Activated effector memory CD4-positive, alpha-beta T cell treated with Interleukin-2 at 50 U/mL for 16 hours (primary cell): ENCODE measurements at places on chromosomes 5 and 9.

DNA sequence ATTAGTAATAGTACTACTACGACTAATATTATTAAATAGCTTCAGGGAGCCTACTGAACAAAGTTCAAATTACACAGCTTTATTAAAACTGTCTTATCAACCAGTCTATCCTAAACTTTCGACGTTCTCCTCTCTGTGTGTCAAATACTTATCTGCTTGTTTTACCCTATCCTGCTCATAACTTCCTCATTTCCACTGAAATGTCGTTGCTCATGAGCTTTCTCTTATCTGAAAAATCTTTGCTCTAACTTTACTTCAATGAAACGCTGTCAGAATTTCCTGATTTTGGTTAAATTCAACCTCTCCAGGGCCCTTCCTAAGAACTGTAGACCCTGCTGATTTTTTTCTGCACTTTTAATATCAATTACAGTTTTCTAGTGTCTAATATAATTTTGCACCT lies 1431.0 kb upstream of the WWC1 start:
- DNase-seq: no peak

DNA sequence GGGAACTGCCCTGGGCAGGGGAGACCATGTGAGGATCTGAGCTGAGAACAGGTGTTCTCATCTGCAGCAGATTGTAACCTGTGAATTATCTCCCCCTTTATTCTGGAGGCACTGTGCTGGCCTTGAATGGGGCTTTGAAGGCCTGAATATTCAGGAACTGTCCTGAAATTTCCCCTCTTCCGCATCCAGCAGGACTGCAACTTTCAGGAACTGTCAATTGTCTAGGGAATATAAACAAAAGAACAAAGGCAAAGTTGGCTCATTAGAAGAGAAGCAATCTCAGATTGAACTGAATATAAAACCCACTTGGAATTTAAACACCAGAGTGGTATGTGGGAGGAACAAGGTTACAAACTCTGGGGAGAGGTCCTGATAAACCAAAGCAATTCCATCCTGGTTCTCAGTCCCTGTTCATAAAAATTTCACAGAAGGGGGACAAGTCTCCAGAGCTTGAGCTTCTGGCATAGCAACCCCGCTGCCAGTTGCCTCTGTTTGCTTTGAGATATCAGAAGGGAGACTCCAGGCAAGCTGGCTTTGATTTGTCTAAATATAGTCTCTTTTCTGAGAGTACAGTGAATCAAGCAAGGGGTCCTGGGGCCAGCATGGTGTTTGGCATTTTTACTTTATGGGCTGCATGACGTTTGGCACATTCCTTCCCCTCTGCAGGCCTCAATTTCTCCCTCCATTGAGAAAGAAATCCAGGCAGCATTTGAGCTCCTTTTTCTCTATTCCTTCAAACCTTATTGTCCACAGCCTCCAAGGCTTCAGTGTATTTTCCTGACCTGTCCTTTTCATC lies 47.5 kb downstream of the ADRB2 start:
- no peak for DNase-seq

DNA sequence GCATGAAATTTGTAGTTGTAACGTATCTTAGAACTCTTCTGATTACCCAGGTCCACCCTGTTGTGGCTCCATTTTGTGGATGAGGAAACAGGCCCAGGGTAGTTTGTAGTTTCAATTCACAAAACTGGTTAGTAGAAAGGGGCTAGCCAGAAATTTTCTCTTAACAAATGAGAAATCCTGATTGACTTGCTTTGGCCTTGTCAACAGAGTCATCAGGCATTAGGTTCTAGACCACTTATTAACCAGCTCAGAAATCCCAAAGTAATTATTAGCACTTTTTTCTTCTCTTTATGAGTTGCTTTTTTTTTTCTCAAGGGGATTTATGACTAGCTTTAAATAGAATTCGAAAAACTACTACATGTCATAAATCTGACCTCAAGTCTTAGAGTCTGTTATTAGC lies 160.2 kb downstream of the SH3GL2 start:
- no peak for DNase-seq

DNA sequence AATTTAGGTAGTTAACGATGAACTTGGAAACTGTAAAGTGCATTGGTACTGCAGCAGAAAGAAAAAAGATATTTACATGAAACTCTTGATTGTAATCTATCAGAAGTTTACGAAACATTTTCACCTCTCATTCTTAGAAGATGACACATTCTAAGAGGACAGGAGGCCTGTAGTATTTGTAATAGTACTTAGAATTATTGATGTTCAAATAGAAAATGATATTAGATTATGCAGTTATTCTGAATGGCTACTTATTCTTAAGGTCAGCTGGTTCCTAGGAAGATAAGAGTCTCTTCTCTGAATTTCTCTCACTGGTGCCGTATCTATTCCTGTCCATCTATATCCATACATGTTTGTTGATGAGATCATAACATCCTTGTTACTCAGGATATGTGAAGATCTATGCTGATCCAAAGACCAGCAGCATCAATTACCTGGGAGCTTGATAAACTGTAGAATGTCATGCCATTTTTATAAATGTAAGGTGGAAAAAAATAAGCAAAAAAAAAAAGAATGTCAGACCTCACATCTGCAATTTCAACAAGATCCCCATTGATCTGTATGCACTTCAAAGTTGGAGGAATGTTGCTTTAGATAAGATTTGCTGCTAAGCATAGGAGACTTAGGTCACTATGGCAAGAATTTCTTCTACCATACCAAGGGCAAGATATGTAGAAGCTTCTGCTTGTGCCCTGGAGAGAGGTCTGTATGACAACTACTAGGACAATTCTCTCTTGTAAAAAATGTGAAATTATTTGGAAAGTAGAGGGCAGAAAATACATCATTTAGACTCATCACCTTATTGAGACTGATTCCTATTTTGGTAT lies 42.4 kb upstream of the RICTOR start:
- no peak for DNase-seq

- no peak for DNase-seq
These were observed 1.6 kb downstream of the NREP start for GRCh38 chr5:111755345-111755941.

DNA sequence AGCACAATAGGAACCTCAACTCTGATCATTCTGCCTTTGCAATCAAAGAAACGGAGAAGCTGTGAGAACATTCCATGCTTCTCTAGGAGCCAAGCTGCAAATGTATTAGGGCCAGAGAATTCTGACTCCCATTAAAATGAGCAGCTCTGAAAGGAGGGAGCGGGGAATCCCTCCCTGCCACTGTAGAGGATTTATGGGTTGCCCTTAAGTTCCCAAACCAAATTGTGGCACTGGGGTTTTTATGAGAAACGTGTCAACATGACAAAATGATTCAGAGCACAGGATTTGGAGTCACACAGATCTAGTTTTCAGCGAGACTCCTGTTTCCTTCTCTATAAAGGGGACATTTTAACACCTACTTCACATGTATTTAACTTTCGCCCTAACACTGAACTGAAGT lies 1.8 kb downstream of the IL6ST start:
- DNase-seq: no peak

GRCh38 chr9:99962680-99963261 lies 56.3 kb downstream of the STX17 start:
- DNase-seq: no peak

GRCh38 chr9:108831496-108832178 lies 24.1 kb downstream of the ACTL7B start:
- no peak for DNase-seq

GRCh38 chr9:81375187-81376100 lies 313.9 kb downstream of the TLE1 start:
- no peak for DNase-seq

- DNase-seq: no peak
These were observed 793 bp upstream of the PKD2L2 start for GRCh38 chr5:137888466-137888862.

GRCh38 chr9:87712801-87713277 lies 13.1 kb upstream of the CTSL start:
- DNase-seq: no peak

DNA sequence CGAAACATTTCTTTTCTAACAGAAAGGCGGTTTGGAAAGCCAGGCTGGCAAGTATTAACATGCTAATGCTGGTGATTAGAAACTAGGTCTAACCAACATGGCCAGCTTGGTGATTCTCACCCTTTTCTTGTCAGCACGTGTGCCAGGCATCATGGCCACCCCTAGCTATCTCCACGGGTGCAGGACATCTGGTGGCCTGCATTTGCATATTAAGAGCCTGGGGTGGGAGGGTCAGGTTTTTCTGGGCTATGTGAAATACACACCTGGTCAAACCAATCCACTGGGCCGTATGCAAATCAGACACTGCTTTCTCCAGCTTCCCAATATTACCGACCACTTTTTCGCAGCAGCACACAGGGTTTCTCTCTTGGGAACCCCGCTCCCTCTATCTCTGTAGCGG lies 612.1 kb downstream of the PTPRD start:
- no peak for DNase-seq

- peak; percentile 39 for DNase-seq
These were observed at the start of gene FAM169A for GRCh38 chr5:74865804-74866595. Gene FAM169A (minus strand): TSS chr5:74866387. CDS start chr5:74841676, 24,711 bp downstream.

DNA sequence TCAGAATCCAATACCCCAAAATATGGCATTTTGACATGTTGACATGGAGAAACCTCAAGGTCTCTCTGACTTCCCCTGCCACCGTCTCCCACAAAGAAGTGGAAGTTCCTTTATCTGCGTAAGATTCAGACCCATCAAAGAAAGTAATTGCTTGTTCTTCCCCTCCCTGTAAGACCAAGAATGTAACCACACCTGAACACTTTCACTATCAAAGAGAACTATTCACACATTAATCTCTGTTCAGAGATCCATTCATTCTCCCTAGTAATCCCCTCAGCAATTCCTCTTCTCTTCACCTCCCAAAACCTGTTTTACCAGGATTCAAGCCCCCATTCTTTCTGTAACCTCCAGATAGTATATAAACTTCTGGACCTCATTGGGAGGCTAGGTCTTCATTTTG lies 4.1 kb upstream of the SLC1A1 start:
- DNase-seq: no peak

GRCh38 chr9:129889122-129889940 lies 54.1 kb downstream of the USP20 start:
- DNase-seq: peak; percentile 21

- DNase-seq: no peak
These were observed 83.8 kb upstream of the NMUR2 start for GRCh38 chr5:152488869-152489268.

DNA sequence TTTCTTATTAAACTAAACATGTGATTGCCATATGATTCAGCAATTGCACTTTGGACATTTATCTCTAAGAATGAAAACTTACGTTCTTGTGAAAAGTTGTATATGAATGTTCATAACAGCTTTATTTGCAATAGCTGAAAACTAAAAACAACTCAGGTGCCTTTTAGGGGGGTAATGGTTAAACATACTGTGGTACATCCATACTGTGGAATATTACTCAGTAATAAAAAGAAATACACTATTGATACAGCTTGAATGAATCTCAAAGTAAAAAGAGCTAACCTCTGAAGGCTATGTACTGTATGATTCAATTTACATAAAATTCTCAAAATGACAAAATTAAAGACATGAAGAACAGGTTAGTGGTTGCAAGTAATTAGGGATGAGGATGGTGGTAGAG lies 339.5 kb upstream of the PAPPA start:
- DNase-seq: no peak

GRCh38 chr9:8114826-8115225 lies 315.2 kb upstream of the DMAC1 start:
- no peak for DNase-seq

GRCh38 chr9:28779243-28779642 lies 1206.0 kb upstream of the C9orf72 start:
- no peak for DNase-seq

DNA sequence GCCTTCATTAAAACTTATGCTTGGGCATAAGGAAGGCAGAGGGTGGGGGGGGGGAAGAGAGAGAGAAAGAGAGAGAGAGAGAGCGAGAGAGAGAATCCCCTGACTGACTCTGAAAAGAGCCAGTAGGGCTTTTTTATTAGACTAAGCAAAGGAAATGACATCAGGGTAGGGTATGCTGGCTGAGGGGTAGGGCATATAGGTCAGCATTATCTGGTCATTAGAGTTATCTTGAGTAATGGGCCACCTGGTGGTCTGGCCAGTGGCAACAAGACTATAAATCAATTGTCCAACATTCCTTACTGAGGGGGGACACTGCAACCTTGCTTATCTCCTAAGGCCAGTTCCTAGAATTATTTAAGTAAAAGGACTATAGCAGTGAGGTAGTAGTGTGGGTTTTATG lies 67.2 kb downstream of the TSSK1B start:
- no peak for DNase-seq

DNA sequence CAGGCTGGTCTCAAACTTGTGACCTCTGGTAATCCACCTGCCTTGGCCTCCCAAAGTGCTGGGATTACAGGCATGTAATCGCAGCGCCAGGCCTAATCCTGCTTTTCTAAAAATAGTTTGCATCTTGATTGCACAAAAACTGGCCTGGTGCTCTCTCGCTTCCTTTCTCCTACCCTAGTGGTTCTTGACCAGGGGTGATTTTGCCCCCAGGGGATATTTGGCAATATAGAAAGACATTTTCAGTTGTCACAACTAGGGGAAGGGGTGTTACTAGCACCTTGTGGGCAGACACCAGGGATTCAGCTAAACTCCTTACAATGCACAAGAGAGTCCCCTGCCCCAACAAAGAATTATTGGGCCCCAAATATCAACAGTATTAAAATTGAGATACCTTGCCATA lies 139.8 kb downstream of the DROSHA start:
- no peak for DNase-seq

GRCh38 chr5:9781890-9782289 lies 151.7 kb upstream of the TAS2R1 start:
- no peak for DNase-seq

DNA sequence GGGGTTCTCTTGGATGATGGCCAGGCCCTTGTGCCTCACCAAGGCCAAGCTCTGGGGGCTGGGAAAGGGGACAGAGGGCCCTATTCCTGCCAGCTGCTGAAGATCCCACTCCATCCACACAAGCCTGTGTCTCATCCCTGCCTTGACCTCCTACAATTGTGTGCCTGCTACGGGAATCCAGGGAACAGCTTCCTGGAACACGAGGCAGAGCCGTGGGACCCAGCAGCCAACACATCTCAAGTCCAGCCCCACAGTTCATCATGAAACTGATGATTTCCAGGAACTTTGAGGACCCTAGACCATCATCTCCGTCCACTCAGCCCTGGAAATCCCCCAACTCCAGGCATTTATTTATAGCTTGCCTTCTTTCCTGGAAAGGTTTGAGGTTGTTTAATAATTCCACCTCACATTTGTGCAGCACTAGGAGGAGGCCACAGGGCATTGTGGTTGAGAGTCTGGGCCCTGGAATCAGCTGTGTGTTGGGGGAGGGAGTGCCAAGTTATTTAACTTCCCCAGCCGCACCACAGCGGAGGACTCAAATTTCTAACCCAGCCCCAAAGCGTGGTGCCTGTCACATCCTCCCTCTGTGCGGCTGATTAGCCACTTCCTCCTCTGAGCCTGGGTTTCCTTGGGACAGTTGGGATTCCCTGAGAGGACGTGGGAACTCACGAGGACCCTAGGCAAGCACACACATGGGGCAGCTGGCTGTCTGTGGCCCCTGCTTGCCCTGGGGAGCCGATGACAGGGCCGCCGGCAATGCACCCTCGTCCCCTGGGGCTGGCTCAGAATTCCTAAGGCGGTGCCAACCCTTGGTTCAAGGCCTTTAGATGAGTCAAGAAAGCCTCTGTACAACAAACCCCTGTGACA lies 58.2 kb upstream of the GGTA1 start:
- DNase-seq: no peak
